ENCODE measurements at places on chromosomes 2 and 18. TPM values are rescaled to one million over a fixed set of nuclear protein-coding genes. Genes with fewer than 3 reads are reported as not detected.

Gene DNAH7
- 1.2 TPM for total RNA-seq

Gene GLI2
- 16.8 TPM for total RNA-seq

Gene CNOT11
- 38.9 TPM for total RNA-seq

Gene RESP18
- total RNA-seq, result not detected

Gene B3GNT7
- total RNA-seq, result 2.2 TPM

Gene SATB2
- total RNA-seq, result 2.7 TPM

Gene LYG2
- not detected for total RNA-seq

Data from A549 treated with AZD2906 at 1 μM for 4 hours (cell line).